CD4-positive, alpha-beta T cell (primary cell): ENCODE measurements at places on chromosomes 3 and 15. TPM values are rescaled to one million over a fixed set of nuclear protein-coding genes. Genes with fewer than 3 reads are reported as not detected.

GRCh38 chr3:19931180-19931692 lies 2.8 kb downstream of the EFHB start:
- DNase-seq = no peak

DNA sequence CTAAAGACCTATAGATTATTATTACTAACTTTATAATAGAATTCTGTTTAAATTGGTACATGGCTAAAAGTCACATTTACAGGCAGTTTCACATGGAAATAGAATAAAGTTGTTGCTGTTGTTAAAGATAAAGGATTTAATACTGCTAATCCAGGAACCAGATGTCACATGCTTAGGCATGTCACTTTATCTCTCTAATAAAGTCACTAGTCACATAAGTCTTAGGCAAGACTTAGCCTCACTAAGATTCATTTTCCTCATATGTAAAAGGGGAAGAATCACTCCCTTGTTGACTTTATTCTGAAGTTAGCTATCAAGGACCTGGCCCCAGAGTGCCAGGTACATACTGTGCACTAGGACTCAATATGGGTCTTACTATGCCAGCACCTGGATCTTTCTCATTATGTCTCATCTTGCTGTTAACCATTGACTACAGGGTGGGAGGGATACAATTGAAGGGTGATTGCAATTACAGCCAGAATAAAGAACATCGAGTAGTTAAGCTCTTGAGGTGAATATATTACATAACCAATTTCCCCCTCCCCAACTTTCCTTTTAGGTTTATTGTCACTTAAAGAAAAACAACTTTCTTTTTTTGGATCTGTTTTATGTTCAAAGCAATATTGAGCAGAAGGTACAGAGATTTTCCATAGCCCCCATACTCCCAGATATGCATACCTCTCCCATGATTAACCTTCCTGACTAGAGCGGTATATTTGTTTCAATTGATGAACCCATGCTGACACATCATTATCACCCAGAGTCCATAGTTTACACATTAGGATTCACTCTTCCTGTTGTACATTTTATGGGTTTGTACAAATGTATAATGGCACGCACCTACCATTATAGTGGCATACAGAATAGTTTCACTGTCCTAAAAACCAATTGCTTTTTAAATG lies 36.6 kb downstream of the LNP1 start:
- no peak for DNase-seq

GRCh38 chr15:78370013-78370412 lies 29.9 kb downstream of the CRABP1 start:
- DNase-seq = no peak

DNA sequence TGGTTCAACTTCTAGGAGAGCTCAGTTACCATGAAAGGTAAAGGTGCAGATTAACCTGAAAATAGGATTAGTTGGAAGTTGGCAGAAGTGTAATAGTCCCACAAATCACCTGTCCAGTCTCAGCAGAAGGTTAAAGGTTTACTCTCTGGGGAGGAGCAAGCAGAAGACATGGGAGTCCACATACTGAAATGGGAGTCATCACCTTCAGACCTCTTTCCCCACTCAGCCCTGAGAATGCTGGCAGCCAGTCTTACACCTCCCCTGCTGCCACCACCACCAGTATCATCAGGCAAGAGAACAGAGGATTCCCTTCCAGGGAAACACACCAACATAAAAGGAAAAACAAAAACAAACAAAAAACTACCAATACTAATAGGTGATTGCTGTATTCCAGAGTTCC lies 13.8 kb upstream of the PLA2G4D start:
- no peak for DNase-seq

LRRC49 gene
- 0.39 TPM for total RNA-seq

DNA sequence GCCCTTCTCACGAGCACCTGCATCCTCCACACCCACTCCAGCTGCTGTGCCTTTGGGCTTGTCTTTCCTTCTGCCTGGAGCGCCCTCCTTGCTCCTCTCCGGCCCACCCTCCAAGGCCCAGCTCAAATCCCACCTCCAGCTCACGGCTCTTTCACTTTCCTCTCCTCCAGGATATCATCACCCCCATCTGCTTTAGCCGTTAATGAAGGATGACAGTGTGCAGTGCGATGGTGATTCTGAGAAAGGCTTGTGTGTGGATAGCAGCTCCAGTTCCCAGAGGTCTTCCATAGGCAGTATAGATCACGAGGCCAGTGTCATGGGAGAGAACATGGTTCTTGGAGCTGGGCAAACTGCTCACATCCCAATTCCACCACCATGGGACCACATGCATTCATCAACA lies 237.4 kb downstream of the TLE3 start:
- no peak for DNase-seq

PARP16 gene
- total RNA-seq = 12.9 TPM

- no peak for DNase-seq
Measured at GRCh38 chr3:102113421-102114041, 264.2 kb downstream of the NFKBIZ start.

- DNase-seq = no peak
Measured at GRCh38 chr15:80778964-80779657, at the start of gene CEMIP. CEMIP (plus strand) TSS chr15:80779370; CDS start chr15:80873880, 94,510 bp downstream.

GRCh38 chr3:105375750-105376511 lies 9.2 kb downstream of the ALCAM start:
- DNase-seq = no peak

GRCh38 chr3:180036092-180036670 lies 556 bp downstream of the PEX5L start:
- no peak for DNase-seq

DNA sequence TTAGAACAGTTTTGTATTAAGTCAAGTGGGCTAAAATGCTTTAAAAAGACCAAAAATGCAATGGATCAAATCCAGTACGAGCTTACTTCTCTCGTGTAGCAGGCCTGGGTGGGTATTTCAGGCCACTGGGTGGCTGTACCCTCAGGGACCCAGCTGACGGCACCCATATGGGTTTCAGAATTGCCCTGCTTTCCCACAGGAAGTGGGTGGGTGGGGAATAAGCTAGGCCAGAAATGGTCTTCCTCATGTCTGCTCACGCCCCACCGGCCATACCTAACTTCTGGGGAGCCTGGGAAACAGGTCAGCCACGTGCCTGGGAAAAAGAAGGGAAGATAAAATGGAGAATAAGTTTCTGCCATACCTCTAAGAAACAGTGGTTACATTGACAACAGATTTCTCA lies 20.3 kb downstream of the GPR160 start:
- DNase-seq = no peak
